ENCODE measurements at places on chromosomes 6 and 20.

- DNase-seq = no peak
These were observed 15.3 kb downstream of the NTSR1 start for GRCh38 chr20:62723768-62724450.

GRCh38 chr20:63015662-63016361 lies 9.0 kb upstream of the BHLHE23 start:
- no peak for DNase-seq

DNA sequence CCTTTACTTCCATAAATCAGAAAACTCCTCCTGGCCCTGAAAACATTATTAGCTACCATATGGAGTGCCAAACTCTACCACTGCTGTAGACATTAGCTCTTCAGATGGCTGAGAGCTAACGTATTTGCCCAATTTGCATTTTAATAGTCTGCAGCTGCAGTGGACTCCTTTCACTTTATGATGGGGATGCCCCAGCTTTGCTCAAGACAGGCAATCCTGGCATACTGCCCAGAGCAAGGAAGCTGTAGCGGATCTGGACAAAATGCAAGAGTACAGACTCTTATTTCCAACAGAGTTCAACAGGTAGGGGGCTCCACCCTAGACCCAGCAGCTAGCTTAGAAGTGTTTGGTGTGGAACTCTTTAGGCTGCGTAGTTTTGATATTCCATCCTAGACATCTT lies 246.7 kb downstream of the FOXC1 start:
- no peak for DNase-seq

DNA sequence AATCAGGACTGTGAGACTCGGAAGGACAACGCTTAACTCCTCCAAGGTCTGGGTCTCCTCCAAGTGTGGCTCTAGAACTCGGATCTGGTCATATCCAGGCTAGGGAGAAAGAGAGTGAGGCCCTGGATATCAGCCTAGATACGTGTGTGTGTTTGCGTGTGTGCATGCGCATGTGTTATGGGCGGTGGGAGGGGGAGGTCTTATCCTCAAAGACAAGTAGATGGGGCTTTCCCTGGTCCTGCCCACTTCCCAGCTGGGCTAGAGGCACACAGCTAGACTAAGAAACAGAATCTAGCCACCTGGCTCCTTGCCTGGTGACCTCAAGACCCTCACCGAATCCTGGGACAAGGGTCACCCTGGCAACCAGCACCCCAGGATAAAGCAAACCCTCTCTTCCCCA lies 13.2 kb downstream of the CPNE5 start:
- no peak for DNase-seq

DNA sequence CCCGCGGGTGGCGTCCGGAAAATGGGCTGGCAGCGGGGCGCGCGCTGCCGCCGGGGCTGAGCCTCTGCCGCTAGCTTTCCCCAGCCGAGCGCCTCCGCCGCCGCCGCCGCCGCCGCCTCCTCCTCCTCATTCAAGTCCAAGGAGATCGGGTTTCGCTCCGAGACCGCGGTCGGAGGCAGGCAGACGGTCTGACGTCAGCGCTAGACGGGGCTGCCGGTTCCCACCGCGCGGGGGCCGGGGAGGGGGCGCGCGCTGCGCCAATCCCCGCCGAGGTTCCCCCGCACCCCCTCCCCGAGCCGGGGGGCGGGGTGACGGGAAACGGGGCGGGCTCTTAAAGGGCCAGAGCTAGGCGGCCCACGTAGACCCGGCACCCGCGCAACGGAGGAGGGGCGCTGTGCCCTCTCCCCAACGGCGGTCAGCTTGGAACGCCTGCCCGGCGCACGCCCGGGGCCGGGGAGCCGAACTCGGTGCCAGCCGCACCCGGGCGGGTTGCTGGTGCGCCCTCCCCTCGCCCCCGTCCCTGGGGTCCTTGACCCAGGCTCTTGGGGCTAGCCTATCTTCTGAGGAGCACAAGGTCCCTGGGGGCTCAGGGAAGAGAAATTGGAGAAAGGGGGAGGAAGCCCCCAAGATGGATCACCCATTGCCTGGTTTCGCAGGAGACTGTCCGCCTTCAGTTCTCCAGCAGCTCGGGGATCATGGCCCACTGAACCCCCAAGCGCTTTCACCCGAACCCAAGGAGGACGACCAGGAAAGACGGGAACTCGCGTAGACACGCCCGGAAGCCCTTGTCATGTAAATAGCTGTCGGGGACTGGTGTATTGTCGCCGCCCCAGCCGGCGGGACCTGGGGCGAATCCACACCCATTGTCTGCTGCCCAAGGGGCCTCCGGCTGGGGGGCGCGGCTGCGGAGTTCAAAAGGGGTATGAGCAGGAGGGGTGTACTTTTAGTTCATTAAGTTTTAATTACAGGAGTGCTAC lies at the start of gene PMEPA1:
PMEPA1 (minus strand) TSS at position 193 of the 977 bp plus-strand sequence. CDS start 433 bp downstream, outside the sequence.
- peak; percentile 95 for DNase-seq

DNA sequence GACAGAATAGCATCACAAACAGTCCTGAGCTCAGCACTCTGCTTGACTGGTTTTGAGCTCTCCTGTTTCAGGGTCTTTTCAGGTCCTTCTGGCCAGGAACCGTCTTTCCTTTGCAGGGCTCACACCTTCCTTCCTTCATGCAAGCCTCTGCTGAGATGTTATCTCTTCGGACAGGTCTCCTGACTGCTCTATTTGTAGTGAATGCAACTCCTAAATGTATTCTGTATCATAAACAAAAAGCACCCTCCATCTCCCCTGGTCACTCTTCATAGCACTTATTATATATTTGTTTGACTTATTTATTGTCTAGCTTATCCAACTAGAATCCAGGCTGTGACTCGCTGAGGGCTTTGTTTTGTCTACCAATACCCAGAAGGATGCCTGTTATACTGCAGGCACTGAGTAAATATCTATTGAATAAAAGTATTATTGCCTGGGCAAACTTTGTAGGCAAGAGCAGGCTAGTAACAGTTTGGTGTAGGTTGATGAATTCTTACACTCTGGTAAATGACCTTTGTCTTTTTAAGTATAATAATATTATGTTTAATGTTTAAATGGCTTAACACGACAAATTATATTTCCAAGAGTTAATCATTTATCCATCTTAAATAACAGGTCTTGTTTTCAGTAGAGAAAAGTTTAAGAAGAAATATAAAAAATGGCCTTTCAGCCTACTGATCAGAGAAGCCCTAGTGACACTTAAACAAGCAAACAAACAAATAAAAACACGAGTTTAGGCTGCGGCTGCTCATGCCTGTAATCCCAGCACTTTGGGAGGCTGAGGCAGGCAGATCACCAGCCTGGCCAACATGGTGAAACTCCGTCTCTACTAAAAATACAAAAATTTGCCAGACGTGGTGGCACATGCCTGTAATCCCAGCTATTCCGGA lies 199.7 kb downstream of the BCAS1 start:
- DNase-seq = no peak

GRCh38 chr6:95091823-95092436 lies 485.4 kb upstream of the MANEA start:
- peak; percentile 10 for DNase-seq

DNA sequence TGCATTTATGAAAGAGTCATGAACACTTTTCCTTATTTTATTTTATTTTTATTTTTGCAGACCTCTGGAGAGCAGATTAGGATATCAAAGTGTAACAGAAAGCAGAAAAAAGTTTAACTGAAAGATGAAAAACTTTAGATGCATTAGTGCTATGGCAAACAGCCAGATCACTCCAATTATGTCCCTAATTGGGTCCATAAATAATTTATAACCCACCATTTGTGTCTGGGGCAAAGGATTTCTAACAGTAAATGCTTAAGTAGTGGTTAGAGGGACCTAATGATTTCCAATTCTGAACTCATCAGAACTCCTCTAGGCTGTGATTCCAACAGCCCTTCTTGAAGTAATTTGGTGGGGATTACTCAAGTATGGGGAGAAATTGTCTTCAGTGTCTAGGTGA lies 93.7 kb upstream of the PROKR2 start:
- DNase-seq = no peak

GRCh38 chr20:50221501-50222308 lies 31.1 kb downstream of the CEBPB start:
- peak; percentile 3 for DNase-seq

DNA sequence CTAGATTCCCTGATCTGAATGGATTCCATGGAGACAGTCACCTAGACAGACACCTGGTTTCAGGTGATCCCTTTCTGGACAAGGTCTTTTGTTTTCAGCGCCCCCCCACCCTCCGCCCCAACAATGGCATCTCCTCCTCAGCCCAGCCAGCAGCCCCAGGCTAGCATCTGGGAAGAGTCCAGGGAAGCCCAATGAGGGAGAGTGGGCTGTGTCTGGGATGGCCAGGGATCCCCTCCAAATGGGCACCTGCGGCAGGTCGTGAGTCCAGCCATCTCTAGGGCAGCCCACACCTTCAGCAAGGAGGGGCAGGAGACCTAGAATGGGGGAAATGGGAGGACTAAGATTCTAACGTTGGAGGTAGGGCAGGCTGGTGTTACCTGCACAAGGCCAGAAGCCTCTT lies 1.2 kb upstream of the SLC24A3 start:
- no peak for DNase-seq

DNA sequence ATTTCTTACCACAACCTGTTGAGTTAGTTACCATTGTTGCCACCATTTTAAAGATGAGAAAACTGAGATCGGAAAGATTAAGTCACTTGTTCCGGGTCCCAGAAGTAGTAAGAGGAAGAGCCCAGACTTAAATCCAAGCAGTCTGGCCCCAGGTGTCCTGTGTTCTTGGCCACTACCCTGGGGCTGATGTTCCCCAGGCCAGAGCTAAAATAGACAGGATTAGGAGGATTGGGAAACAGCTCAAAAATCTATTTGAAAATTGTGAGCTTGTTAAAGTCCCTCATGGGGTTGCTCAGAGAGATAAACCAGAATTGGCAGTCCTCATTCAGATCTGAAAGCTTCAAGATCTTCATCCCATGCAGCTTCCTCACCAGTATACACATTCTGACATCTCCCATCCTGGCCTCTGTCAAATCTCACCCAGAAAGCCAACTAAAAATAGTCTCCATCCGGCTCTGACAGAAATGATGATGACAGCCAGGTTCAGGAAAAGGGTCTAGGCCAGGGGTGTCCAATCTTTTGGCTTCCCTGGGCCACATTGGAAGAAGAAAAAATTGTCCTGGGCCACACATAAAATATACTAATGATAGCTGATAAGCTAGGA lies 62.0 kb downstream of the GFOD1 start:
- no peak for DNase-seq

DNA sequence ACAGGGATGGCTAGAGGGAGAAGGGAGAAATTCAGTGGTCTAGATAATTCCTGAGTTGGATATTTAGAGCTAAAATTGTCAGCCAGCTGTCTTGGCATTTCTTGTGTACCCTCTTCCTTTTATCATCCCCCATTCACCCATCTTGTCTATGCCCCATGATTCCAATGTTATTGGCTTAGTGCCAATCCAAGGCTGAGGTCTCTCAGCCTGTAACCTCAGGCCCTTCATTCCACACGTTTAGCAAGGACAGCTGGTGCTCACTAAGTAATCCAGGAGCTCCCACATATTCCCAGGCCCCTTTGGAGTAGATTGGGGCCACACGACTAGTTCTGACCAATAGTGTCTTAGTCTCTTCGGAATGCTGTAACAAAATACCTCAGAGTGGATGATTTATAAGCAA lies 112.4 kb upstream of the ATXN1 start:
- no peak for DNase-seq
